H9 (cell line): ENCODE measurements at places on chromosomes 2 and 18. TPM values are rescaled to one million over a fixed set of nuclear protein-coding genes. Genes with fewer than 3 reads are reported as not detected.

The CYP26B1 gene
- 0.20 and 0.22 TPM in 2 replicates for total RNA-seq

The CKAP2L gene
- 18.8 and 23.3 TPM in 2 replicates for total RNA-seq

The CRIM1 gene
- total RNA-seq = 27.0 and 27.6 TPM in 2 replicates

The TXNDC9 gene
- total RNA-seq = 35.3 and 37.7 TPM in 2 replicates

The FOXI3 gene
- total RNA-seq = 18.3 and 19.2 TPM in 2 replicates

The ZBTB14 gene
- total RNA-seq = 14.5 and 15.5 TPM in 2 replicates

The SPP2 gene
- not detected in 2 replicates for total RNA-seq

The ZC3H6 gene
- 3.5 and 4.8 TPM in 2 replicates for total RNA-seq

The GPR55 gene
- 0.11 TPM in 1 of 2 replicates, not detected in the other for total RNA-seq

The C2orf15 gene
- 5.6 and 6.2 TPM in 2 replicates for total RNA-seq

The ABCB11 gene
- total RNA-seq = 0.04 TPM in 1 of 2 replicates, not detected in the other

The IL18R1 gene
- not detected in 2 replicates for total RNA-seq

The SLC35G4 gene
- total RNA-seq = not detected in 2 replicates

The CFAP65 gene
- 0.18 and 0.20 TPM in 2 replicates for total RNA-seq

The GALNT3 gene
- 17.3 and 18.5 TPM in 2 replicates for total RNA-seq

The SGO2 gene
- total RNA-seq = 25.6 and 27.0 TPM in 2 replicates

The SLC23A3 gene
- 1.2 and 1.9 TPM in 2 replicates for total RNA-seq

The C2orf66 gene
- total RNA-seq = not detected in 2 replicates

The PRKAG3 gene
- total RNA-seq = not detected in 2 replicates

The CSRNP3 gene
- total RNA-seq = 2.3 and 3.6 TPM in 2 replicates

The POLR1A gene
- total RNA-seq = 54.6 and 62.7 TPM in 2 replicates

The ADAM23 gene
- 21.4 and 24.2 TPM in 2 replicates for total RNA-seq

The CCDC138 gene
- 31.4 and 32.7 TPM in 2 replicates for total RNA-seq

The LMAN2L gene
- 17.6 and 18.8 TPM in 2 replicates for total RNA-seq

The ABCG5 gene
- not detected in 2 replicates for total RNA-seq

The MROH2A gene
- total RNA-seq = not detected in 2 replicates

The CIB4 gene
- total RNA-seq = not detected in 2 replicates

The DIPK1C gene
- not detected in 2 replicates for total RNA-seq

The SH3BP4 gene
- total RNA-seq = 88.5 and 93.8 TPM in 2 replicates

The PTPN4 gene
- total RNA-seq = 80.5 and 89.8 TPM in 2 replicates
